ENCODE measurements at places on chromosomes 6 and 20. TPM values are rescaled to one million over a fixed set of nuclear protein-coding genes. Genes with fewer than 3 reads are reported as not detected.

- no peak overlapping the region for H3K4me3 ChIP-seq
- H3K27ac ChIP-seq, result no peak overlapping the region
- H3K4me1 ChIP-seq, result no peaks in the 10 kb centered on the region
- H3K36me3 ChIP-seq, result no peaks in the 10 kb centered on the region
- no peak for DNase-seq
Measured at GRCh38 chr6:53130569-53131290, 17.9 kb downstream of the GCM1 start.

DNA sequence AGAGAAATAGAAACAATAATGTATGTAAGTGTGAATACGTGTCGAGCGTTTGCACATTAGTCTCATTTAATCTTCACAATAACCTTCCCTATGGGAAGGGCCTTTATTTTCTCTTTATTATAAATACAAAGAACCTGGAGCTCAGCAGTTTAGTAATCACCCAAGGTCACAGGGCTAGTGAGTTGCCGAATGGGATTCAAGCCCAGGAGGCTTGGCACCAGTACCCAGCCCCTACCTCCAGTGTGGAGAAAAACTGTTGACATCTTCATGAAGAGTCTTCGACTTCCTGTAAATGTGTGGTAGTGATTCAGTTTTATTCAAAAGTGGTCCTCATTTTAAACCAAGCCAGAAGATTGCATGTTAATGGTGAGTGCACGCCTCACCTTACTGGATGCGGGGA, 162.8 kb downstream of the SCML4 start:
- no peaks in the 10 kb centered on the region for H3K27me3 ChIP-seq
- no peak overlapping the region for H3K4me3 ChIP-seq
- no peak for DNase-seq
- peaks cover 22% of the 10 kb centered on the region for H3K4me1 ChIP-seq
- no peaks in the 10 kb centered on the region for H3K36me3 ChIP-seq

- H3K27ac ChIP-seq, result no peak overlapping the region
- no peaks in the 10 kb centered on the region for H3K36me3 ChIP-seq
- no peak for DNase-seq
- no peak overlapping the region for H3K4me3 ChIP-seq
- H3K27me3 ChIP-seq, result no peaks in the 10 kb centered on the region
Measured at GRCh38 chr6:139967497-139967896, 593.0 kb upstream of the CITED2 start.

- H3K36me3 ChIP-seq, result no peaks in the 10 kb centered on the region
- DNase-seq, result no peak
- no peak overlapping the region for H3K4me3 ChIP-seq
- H3K4me1 ChIP-seq, result no peaks in the 10 kb centered on the region
- no peak overlapping the region for H3K27ac ChIP-seq
Measured at GRCh38 chr6:134584847-134585516, 267.1 kb upstream of the SGK1 start.

DNA sequence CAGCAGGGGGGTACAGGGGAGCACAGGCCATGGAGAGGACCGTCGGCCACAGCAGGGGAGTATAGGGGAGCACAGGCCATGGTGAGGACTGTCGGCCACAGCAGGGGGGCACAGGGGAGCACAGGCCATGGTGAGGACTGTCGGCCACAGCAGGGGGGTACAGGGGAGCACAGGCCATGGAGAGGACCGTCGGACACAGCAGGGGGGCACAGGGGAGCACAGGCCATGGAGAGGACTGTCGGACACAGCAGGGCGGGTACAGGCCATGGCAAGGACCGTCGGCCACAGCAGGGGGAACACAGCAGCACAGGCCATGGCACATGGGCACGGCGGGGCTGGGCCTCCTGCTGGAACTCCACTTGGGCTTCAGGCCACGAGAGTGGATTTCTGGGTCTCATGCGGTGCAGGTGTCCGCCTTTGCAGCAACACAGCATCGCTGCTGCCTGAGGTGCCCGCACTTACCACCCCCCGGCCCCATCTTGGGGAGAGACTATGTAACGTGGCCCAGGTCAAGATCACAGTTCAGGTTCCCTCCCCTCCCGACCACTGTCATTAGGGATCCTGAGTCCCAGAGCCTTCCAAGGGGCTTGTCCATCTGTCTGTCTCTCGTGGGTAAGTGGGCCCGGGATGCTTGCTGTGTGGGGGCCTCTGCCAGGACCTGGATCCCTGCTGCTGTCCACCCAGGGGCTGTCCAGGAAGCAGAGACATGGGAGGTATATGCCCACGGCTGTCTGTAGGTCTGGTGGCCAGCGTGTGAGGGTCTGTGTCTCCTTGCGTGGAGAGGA, 2.5 kb downstream of the NPBWR2 start:
- no peaks in the 10 kb centered on the region for H3K36me3 ChIP-seq
- no peaks in the 10 kb centered on the region for H3K27me3 ChIP-seq
- no peak overlapping the region for H3K4me3 ChIP-seq

DNA sequence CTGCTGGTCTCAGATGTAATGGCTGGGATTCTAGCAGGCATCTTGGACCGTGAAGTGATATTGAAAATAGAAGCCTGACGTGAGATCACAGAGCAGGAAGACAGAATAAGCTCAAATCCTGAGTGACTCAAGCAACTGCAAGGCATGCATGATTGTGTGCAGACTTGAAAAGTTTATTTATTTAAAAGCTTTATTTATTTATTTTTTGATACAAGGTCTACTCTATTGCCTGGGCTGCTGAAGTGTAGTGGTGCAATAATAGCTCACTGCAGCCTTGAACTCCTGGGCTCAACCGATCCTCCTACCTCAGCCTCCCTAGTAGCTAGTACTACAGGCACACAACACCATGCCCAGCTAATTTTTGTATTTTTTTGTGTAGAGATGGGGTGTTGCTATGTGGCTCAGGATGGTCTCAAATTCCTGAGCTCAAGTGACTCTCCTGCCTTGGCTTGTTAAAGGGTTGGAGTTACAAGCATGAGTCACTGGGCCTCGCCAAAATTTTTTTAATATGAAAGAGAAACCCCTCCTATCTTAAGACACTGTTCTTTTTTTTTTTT, 40.1 kb upstream of the RNF144B start:
- H3K27me3 ChIP-seq, result no peaks in the 10 kb centered on the region
- H3K27ac ChIP-seq, result no peak overlapping the region
- DNase-seq, result no peak
- H3K36me3 ChIP-seq, result no peaks in the 10 kb centered on the region

GRCh38 chr20:6595704-6596103, 171.8 kb upstream of the BMP2 start:
- no peak overlapping the region for H3K4me3 ChIP-seq
- no peaks in the 10 kb centered on the region for H3K27me3 ChIP-seq
- H3K27ac ChIP-seq, result no peak overlapping the region
- no peak for DNase-seq
- H3K36me3 ChIP-seq, result no peaks in the 10 kb centered on the region

DNA sequence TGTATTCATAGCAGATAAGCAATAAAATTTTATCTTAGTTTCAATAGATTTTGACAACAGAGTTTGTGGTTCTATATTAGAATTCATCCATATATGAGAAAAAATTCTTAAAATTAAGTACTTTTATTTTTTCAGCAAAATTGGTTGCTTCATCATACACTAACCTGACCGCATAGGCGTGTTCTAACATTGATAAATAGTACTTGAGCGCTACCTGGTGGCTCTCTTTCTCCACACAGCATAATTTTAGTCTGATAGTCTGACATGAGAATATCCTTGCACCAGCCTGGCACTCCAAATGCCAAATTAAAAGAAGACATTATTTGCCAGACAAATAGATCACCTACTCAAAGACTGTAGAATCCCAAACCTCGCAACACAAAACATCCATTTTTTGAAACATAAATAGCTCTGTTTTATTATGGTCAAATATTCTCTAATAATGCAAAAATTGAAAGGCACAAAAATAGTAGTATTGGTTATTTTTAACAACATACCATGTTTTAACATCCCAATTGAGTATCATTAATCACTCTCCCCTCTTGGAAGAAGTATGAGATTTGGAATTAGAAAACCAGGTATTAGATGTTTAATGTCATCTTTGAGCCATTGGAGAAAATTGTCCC, 33.0 kb upstream of the FILIP1 start:
- no peaks in the 10 kb centered on the region for H3K27me3 ChIP-seq
- no peak overlapping the region for H3K27ac ChIP-seq
- H3K4me3 ChIP-seq, result no peak overlapping the region
- DNase-seq, result peak; percentile 36
- H3K36me3 ChIP-seq, result no peaks in the 10 kb centered on the region

DNA sequence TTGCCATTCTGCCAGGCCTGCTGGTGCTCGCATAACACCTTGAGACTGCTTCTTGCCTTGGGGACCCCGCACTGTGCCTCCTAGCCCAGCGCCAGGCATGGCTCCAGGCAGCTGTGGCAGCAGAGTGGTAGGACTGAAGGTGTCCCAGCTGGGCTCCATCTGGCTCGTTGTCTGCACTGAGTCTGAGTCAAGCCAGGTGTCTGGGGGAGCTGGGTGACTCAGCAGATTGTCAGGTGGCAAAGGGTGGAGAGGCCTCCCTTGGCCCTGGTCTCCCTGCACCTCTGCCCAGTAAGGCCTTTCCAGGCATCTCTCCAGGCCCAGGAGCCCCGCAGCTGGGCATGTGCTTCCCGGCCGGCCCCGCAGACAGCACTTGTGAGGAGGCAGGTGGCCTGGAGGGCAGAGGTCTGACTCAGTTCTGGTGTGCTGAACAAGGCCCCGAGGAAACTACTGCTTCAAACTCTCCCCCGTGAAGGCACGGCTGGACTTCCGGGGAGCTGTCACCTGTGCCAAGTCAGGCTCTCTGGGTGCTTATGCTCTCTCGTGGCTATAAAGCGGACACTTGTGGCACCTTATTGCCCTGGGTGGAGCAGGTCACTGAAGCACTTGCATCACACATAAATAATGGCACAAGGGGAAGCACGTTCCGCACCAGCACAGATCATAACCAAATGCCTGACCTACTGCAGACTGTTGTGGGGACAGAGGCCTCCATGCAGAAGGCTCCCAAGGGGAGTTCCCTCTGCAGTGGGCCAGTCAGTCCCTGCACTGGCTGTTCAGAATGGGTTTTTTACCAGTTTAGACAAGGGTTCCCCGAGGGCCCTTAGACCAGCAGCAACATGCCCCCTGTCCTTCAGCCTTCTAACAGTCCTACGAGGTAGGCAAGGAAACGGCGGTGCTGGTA, 27.5 kb downstream of the FOXC1 start:
- H3K36me3 ChIP-seq, result no peaks in the 10 kb centered on the region
- DNase-seq, result no peak
- no peak overlapping the region for H3K4me3 ChIP-seq
- no peaks in the 10 kb centered on the region for H3K27me3 ChIP-seq
- H3K27ac ChIP-seq, result no peak overlapping the region

DNA sequence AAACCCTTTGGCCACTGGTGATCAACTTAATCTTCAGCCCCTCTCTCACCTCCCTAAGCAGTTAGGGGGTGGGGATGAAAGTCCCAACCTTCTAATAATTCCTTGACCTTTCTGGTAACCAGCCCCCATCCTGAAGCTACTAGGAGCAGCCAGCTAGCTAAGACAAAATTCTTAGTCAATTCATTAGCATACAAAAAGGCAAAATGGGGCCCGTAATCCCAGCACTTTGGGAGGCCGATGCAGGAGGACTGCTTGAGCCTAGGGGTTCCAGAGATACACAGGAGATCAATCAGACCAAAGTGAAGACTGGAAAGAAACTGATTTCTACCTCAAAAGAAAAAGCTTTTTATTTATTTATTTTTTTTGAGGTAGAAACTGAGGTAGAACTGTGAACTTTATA, 1.8 kb downstream of the ASCC3 start:
- H3K36me3 ChIP-seq, result no peaks in the 10 kb centered on the region
- no peak overlapping the region for H3K4me3 ChIP-seq
- peaks cover 5% of the 10 kb centered on the region for H3K4me1 ChIP-seq
- DNase-seq, result no peak
- no peak overlapping the region for H3K27ac ChIP-seq
- H3K27me3 ChIP-seq, result no peaks in the 10 kb centered on the region

GRCh38 chr20:46965477-46965876, 70.8 kb downstream of the EYA2 start:
- H3K4me3 ChIP-seq, result no peak overlapping the region
- H3K27ac ChIP-seq, result no peak overlapping the region
- no peaks in the 10 kb centered on the region for H3K27me3 ChIP-seq
- H3K4me1 ChIP-seq, result no peaks in the 10 kb centered on the region
- no peak for DNase-seq

- no peak overlapping the region for H3K4me3 ChIP-seq
- no peaks in the 10 kb centered on the region for H3K4me1 ChIP-seq
- no peaks in the 10 kb centered on the region for H3K36me3 ChIP-seq
- no peak overlapping the region for H3K27ac ChIP-seq
- DNase-seq, result no peak
Measured at GRCh38 chr6:6590530-6590929, 2.0 kb downstream of the LY86 start.

GRCh38 chr6:12233693-12234571, 56.2 kb upstream of the EDN1 start:
- no peak overlapping the region for H3K4me3 ChIP-seq
- H3K27ac ChIP-seq, result no peak overlapping the region
- H3K27me3 ChIP-seq, result no peaks in the 10 kb centered on the region
- H3K36me3 ChIP-seq, result no peaks in the 10 kb centered on the region
- H3K4me1 ChIP-seq, result no peaks in the 10 kb centered on the region

- no peak overlapping the region for H3K4me3 ChIP-seq
- H3K36me3 ChIP-seq, result no peaks in the 10 kb centered on the region
- H3K27me3 ChIP-seq, result no peaks in the 10 kb centered on the region
- no peak for DNase-seq
- peaks cover 29% of the 10 kb centered on the region for H3K4me1 ChIP-seq
- H3K27ac ChIP-seq, result no peak overlapping the region
Measured at GRCh38 chr20:49891476-49892110, 23.7 kb downstream of the SPATA2 start.

GRCh38 chr6:25692472-25692871, 40.5 kb downstream of the SCGN start:
- no peak overlapping the region for H3K27ac ChIP-seq
- no peaks in the 10 kb centered on the region for H3K36me3 ChIP-seq
- DNase-seq, result no peak
- H3K4me1 ChIP-seq, result no peaks in the 10 kb centered on the region
- H3K4me3 ChIP-seq, result no peak overlapping the region
- H3K27me3 ChIP-seq, result no peaks in the 10 kb centered on the region

DNA sequence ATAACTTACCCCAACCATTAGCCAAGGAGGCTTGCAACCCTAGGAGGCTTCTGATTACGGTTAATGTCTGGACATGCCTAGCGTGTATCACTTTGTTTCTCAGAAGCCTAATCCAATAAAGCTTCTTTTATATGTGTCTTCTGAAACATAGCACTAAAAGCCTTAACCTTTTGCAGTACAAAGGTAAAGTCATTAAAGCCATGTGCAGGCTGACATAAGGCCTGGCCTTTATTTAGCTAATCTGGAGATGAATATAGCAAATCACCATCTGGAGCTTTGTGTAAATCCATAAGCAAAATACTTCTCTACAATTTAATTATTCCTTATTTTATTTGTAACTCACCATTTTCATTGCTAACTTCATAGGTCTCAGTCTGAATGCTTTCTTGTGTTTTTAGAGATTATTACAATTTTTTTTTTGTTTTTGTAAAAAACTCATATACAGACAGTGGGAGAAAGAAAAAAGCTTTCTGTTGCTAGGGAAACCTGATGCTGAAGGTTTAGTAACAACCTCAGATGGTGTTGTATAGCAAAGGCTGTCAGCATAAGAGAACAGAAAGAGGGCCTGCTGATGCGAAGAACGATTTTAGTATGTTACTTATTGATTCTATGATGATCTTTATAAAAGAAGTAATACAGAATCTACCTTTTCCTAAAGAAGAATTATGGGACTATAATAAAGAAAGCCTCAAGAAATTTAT, at the start of gene EYS:
Gene EYS, minus strand, starts transcription at position 101 of the 701 bp plus-strand sequence. CDS start 211,816 bp downstream, outside the sequence.
- no peaks in the 10 kb centered on the region for H3K4me1 ChIP-seq
- H3K4me3 ChIP-seq, result no peak within 1 kb of the TSS
- H3K36me3 ChIP-seq, result no peaks in the 10 kb centered on the region
- H3K27ac ChIP-seq, result no peak within 1 kb of the TSS
- DNase-seq, result no peak

The HSF2 gene
- 15.4 TPM for total RNA-seq

The MOG gene
- not detected for total RNA-seq

The SDCBP2 gene
- total RNA-seq, result 34.7 TPM

The RSPO3 gene
- total RNA-seq, result 4.4 TPM

The PERP gene
- total RNA-seq, result 56.2 TPM

The OR2J3 gene
- total RNA-seq, result not detected
